GM12878 (cell line): ENCODE measurements at places on chromosomes 5 and 9. TPM values are rescaled to one million over a fixed set of nuclear protein-coding genes. Genes with fewer than 3 reads are reported as not detected.

The OSTF1 gene
- 52.4 and 53.9 TPM in 2 replicates for total RNA-seq

The SPATA31D4 gene
- total RNA-seq, result not detected in 2 replicates

The C8G gene
- total RNA-seq, result 0.64 and 0.69 TPM in 2 replicates

The ROPN1L gene
- total RNA-seq, result 0.38 TPM in 1 of 2 replicates, not detected in the other

The PCDHGA4 gene
- 0.13 TPM in 1 of 2 replicates, not detected in the other for total RNA-seq

The IZUMO3 gene
- not detected in 2 replicates for total RNA-seq

The ATG10 gene
- total RNA-seq, result 4.2 and 4.6 TPM in 2 replicates

The MCTP1 gene
- total RNA-seq, result 19.1 and 21.5 TPM in 2 replicates

The AFF4 gene
- 15.5 and 19.2 TPM in 2 replicates for total RNA-seq

The ACTBL2 gene
- not detected in 2 replicates for total RNA-seq

The AP3B1 gene
- total RNA-seq, result 46.6 and 50.1 TPM in 2 replicates

The PCDHA7 gene
- 0.08 TPM in 1 of 2 replicates, not detected in the other for total RNA-seq

The ARID3C gene
- 0.24 TPM in 1 of 2 replicates, not detected in the other for total RNA-seq

The AIF1L gene
- 0.15 TPM in 1 of 2 replicates, not detected in the other for total RNA-seq

The DMRT2 gene
- 0.82 and 1.0 TPM in 2 replicates for total RNA-seq

The FABP6 gene
- 1.9 and 2.3 TPM in 2 replicates for total RNA-seq

The CCDC192 gene
- not detected in 2 replicates for total RNA-seq

The LOX gene
- 0.37 and 0.69 TPM in 2 replicates for total RNA-seq

The AGTPBP1 gene
- 26.3 and 27.9 TPM in 2 replicates for total RNA-seq

The SLC6A18 gene
- total RNA-seq, result not detected in 2 replicates

The FSTL4 gene
- total RNA-seq, result 0.05 TPM in 1 of 2 replicates, not detected in the other

The SHOC1 gene
- not detected in 2 replicates for total RNA-seq

The PCA3 gene
- not detected in 2 replicates for total RNA-seq

The OR1K1 gene
- total RNA-seq, result not detected in 2 replicates

The PPP3R2 gene
- total RNA-seq, result not detected in 2 replicates

The RASGRF2 gene
- total RNA-seq, result 0.05 and 0.19 TPM in 2 replicates
